ENCODE measurements at places on chromosomes 13 and 19. TPM values are rescaled to one million over a fixed set of nuclear protein-coding genes. Genes with fewer than 3 reads are reported as not detected.
A peak's percentile ranks its signal among the peaks of the same experiment; 100 is the strongest.

DNA sequence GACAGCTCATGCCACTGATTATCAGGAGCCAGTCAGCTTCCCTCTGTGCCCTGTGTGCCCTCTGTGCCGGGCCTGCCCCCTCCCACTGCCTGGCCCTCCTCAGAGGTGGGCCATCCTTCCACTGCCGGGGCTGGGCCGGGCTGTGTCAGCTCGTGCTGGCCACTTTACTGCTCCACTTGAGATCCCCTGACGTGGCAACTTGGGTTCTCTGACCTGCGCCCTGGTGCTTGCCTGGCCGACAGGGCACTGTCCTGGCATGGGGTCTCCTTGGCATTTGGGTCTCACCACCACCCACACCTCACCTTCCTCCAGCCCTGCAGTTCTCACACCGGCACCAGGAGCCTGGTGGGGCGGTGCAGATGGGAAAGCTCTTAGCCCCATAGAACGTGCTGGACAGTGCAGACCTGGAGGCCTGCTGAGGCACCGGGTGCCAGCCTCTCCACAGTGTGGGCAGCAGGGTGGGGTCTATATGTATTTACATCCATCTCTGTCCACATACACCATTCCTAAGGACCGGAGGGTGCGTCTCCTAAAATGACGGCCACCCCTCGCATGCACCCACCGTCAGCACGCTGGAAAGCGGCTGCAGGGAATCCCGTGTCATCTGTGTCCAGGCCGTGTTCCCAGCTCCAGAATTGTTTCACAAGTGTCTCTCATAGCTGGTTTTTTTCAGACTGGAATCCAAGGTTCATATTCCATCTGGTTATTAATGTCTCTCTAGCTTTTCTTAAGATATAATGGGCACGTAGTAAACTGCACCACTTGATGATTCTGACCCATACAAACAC is 11.8 kb downstream of the DAZAP1 start:
- no peak for DNase-seq

- DNase-seq = no peak
Measured at GRCh38 chr13:49371943-49372613, 71.8 kb downstream of the CAB39L start.

The GNG8 gene
- total RNA-seq = not detected

The DPF1 gene
- total RNA-seq = 7.8 TPM

The ATP1A3 gene
- 4.5 TPM for total RNA-seq

DNA sequence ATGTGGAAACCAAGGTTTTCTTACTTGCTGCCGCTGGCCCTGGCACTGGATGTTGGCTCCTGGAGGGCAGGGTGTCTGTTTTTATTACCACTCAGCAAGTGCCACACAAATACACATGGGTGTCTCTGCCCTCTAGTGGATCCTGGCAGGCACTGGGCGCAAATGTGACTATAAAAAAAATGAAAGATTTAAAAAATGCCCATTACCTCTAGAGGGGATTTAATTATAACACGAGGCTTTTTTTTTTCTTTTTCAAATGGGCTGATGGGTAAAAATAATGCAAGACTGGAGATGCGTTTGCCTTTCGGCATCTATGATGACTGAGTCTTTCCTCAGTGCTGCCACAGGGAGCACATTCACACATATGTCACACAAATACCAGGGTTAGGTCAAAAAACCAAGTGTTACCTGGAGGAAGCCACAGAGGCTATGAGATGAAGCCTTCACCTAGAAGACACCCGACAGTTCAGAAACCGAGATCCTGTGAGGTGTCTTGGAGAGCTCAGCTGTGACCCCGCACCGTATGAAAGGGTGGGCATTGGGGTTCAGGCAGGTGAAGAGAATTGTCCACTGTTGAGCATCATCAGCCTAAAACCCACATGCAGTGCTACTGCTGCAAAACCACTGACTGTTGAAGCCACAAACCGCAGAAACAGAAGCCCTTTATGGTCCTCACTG is 25.7 kb downstream of the CHAMP1 start:
- no peak for DNase-seq

DNA sequence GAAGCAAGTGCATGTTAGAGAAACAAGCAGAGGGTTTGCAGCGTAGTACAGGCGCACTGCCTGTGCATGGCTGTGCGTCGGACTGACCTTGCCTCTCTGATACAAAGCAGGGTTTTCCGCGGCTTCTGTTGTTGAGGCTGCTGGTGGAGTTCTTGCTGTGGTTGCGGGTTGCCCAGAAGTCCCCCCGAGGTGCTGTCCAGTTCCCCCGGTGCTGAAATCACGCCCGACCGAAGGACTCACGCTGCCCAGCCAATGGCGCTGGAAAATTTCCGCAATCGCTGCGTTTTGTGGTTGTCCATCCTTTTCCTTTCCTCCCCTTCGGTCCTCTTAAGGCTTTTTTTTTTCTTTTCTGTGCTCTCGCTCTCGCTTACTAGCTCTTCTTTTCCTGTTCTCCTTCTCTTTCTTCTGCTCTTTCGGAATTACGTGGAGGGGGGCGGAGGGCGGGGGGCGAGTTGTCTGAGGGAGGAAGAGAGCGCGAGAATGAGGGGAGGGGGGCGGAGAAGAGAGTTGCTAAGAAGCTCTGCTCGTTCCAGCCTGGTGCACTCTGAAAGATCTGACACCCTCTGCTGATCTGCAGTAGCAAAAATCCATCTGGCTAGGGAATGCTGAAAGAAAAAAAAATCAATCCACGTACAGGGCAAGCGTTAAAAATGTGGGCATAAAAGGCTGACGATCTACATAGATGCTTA is at the start of gene SLITRK1:
TSS of gene SLITRK1 (minus strand) at position 558 of the 689 bp plus-strand sequence. CDS start 967 bp downstream, outside the sequence.
- DNase-seq = peak; percentile 91

- DNase-seq = no peak
Measured at GRCh38 chr13:112759827-112760226, 70.0 kb downstream of the ATP11A start.

GRCh38 chr13:29362849-29363604 is 232.5 kb downstream of the SLC7A1 start:
- DNase-seq = peak; percentile 79

The ALG5 gene
- total RNA-seq = 15.1 TPM

The ANKLE1 gene
- total RNA-seq = 1.9 TPM

GRCh38 chr13:74136084-74136658 is 2.0 kb upstream of the KLF12 start:
- DNase-seq = peak; percentile 48

The ZIC5 gene
- total RNA-seq = 0.56 TPM

DNA sequence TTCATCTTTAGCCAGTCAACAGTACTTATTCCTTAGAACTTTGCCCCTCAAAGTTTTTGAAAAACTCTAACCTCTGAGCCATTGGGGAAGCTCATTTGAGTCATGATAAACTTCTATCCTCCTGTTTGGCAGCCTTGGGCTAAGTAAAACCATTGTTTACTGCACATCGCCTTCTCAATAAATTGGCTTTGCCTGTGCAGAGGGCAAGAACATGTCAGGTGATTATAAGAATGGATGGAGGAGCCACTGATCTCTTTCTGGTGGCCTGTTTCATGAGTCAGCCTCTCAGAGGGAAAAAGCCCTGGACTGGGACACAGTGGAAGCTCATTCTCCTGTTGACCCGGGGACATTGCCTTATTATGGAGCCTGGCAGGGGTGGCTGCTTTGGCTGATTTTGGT is 19.4 kb upstream of the PSG4 start:
- no peak for DNase-seq

- DNase-seq = peak; percentile 56
Measured at GRCh38 chr19:40592170-40592569, 9.0 kb upstream of the LTBP4 start.

The RASGRP4 gene
- total RNA-seq = not detected

- DNase-seq = peak; percentile 29
Measured at GRCh38 chr13:40963927-40964326, 55.2 kb downstream of the ELF1 start.

The FFAR3 gene
- not detected for total RNA-seq

- no peak for DNase-seq
Measured at GRCh38 chr13:73336773-73337172, 278.0 kb downstream of the KLF5 start.

The KANK3 gene
- 4.0 TPM for total RNA-seq

DNA sequence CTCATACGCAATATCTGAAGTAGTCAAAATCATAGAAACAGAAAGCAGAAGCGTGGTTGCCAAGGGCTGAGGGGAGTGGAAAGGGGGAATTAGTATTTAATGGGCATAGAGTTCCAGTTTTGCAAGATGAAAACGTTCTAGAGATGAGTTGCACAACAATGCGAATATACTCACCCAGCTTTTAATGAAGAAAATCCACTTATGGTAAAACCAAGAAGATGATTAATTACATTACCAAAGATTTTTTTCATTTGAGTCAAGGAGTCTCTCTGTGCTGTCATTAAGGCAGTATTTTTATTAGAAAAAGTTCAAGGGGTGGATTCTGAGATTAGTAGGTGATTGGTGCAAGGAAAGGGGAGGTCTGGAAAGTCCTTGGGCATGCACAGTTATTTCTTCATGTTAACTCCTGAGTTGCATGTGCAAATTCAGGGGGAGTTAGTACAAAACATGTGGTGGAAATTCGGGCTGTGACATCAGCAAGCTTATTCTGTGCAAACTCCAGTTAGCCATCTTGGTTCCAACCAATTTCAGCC is 6.9 kb upstream of the CBY2 start:
- DNase-seq = no peak

GRCh38 chr13:78398743-78399410 is 204.5 kb downstream of the POU4F1 start:
- DNase-seq = no peak
